NCI-H510A treated with DMSO at 0.1 percent for 48 hours (cell line): ENCODE measurements at places on chromosomes 1 and 21.

DNA sequence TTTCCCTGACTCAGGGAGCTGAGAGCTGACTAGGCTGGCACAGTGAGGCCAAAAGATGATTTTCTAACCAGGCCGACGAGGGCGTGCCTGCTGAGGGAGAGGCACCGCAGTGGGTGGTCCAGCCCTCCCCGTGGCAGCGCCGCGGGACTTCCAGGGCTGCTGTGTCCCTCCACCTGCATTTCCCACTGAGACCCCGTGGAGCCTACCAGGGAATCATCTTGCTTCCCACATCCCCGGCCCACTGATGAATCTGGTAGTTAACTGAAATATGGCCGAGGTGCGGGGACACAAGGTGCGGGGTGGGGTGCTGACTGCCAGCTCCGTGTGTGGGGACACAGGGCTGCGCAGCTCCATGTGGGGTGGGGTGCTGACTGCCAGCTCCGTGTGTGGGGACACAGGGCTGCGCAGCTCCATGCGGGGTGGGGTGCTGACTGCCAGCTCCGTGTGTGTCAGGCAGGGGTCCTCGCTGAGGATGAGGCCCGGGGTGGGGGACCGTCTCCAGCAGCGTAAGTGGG lies 10.4 kb downstream of the WRAP73 start:
- DNase-seq, result no peak

DNA sequence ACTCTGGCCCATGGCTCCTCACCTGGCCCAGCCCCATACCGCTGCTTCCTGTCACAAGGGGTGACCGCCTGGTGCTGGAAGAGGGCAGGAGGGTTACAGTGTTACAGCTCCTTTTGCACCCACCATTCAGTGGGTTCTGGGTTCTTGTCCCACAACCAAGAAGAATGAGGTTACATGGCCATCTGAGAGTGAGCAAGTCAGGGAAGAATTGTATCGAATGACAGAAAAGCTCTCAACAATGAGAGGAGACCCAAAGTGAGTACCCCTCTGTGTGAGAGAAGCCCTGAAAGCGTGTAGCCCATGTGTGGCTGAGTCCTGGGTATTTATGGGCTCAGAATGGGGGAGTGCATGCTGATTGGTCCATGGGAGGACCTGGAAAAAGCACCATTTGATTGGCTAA lies 888.5 kb downstream of the ADGRL2 start:
- DNase-seq, result no peak

DNA sequence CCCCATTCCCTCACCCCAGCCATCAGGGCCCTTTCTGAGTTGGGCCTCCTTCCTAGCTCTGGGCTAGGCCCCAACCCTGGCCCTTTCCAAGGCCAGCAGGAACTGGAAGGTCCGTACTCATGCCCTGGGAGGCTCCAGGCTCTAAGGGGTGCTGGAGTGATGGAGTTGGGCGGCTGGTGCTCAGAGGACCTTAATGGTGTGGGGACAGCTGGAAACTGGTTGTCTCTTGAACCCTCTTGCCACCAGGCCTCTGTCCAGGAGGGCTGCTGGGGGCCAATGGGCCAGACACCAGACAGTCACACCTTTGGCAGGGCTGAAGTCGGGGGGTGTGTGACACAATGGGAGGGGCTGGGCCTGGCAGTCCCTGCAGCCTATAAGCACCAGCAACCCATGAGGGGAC lies 9.2 kb upstream of the PADI1 start:
- no peak for DNase-seq

GRCh38 chr21:31900121-31900895 lies 27.5 kb downstream of the HUNK start:
- DNase-seq, result no peak

DNA sequence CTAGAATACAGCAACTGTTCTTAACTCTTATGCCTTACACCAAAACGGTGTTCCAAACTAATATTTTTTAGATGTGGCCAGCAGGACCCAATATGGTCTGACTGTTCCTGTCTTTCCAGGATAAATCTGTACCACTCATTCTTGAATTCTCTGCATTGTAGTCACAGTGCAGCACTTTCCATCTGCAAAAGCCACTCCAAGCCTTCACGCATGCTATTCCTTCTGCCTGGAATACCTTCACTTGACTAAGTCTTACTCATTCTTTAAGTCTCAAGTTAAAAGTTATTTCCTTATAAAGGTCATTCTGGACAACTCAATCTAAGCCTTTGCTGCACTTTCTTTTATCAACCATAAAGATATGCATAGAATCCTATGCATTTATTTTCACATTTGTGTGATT lies 1194.5 kb downstream of the PLA2G4A start:
- DNase-seq, result no peak

GRCh38 chr1:238377280-238377919 lies 486.7 kb upstream of the ZP4 start:
- DNase-seq, result no peak

DNA sequence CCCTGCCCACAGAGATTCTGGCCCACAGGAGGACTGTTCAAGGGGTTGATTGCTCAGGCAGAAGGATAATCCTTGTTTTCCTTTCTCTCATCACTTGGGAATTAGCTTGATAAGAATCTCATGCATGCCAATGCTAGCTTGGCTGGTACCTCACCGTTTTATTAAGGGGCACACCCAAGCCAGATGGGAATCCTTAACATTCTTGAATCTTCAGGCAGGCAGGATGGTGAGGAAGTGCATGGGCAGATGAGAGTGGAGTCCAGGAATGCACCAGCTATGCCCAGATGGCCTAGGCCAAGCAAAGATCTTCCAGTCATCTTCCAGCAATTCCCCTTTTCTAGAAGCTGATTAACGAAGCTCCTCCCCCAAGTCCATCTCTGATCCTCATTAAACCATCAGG lies 4.1 kb upstream of the LCE7A start:
- no peak for DNase-seq

DNA sequence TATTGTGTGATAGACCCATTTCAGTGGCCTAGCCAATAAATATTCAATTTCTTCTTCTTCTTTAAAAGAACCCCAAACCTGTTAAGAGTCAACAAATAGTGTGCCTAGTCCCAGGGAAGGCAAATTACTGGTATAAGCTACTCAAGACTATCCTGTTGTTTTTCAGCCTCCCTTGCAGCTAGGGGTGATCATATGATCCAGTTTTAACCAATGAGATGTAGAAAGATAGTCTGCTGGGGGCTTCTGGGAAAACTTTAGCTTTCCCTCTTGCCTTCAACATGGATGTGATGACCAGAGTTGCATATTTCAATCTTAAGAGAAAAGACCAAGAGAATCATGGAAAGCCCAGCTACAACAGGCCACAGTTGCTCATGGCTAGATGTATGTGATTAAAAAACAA lies 4.7 kb upstream of the NUP210L start:
- DNase-seq, result no peak

DNA sequence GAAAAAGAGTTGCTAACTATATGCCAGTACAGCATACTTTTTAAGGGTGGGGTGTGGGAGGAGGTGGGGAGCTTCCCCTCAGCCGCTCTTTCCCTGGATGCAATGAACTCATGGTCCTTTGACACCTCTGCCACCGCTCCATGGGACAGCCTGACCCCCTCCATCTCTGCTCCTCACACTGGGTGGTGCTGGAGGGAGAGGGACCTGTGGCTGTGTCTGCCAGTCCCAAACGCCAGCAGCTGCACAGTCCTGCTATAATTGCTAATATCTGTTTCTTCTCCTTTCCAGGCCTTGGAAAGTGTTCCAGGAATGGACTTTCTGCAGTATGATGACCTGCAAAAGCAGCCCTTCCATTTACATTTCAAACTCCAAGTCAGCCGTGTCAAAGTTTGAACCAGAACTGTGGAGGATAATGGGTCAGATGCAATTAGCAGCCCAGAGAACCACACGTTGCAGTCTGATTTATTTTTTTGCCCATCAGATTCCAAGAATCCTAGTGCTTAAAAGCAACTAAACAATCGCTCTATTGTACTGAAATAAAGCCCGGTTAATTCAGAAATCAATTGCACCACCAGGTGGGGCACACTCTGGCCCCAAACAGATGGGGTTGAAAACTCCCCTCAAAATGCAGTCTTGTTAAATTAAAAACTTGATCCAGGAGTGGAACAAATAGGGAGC lies 160.7 kb upstream of the LMO4 start:
- no peak for DNase-seq

- DNase-seq, result peak; percentile 43
Observed at GRCh38 chr21:33300701-33301631, 23.8 kb upstream of the IFNAR1 start.

DNA sequence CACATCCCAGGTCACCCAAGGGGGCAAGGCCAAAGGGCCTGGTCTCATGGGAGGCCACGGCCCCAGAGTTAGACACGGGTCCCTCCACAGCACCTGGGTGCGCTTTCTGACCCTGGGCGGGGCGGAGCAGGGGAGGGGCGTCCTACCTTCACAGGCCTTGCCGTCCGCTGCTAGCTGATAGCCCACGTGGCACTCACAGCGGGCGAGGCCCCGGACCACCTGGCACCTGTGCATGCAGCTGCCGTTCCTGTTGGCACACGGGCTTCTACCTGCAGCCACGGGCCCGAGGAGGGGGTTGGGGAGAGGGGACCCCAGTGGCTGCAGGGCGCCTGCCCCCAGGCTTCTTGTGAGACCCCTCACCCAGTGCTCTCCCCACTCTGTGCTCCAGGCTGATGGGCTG lies 59.9 kb downstream of the ARHGEF16 start:
- DNase-seq, result no peak

- no peak for DNase-seq
Observed at GRCh38 chr1:222896630-222897526, 82.0 kb downstream of the DISP1 start.

DNA sequence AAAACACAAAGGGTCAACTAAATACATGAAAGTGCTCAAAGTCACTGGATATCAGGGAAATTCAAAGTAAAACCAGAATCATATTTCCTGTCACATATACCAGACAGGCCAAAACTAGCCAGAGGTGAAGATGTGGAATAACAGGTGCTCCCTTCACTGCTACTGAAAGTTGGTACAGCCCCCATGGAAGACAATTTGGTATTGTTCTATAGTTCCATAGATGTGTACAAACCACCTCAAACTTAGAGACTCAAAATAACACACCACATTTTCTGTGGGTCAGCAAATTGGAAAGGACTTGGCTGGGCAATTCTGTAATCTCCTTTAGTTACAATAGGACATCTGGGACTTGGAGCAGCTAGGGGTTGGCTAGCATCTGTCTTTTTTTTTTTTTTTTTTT lies 24.5 kb upstream of the SOAT1 start:
- no peak for DNase-seq

DNA sequence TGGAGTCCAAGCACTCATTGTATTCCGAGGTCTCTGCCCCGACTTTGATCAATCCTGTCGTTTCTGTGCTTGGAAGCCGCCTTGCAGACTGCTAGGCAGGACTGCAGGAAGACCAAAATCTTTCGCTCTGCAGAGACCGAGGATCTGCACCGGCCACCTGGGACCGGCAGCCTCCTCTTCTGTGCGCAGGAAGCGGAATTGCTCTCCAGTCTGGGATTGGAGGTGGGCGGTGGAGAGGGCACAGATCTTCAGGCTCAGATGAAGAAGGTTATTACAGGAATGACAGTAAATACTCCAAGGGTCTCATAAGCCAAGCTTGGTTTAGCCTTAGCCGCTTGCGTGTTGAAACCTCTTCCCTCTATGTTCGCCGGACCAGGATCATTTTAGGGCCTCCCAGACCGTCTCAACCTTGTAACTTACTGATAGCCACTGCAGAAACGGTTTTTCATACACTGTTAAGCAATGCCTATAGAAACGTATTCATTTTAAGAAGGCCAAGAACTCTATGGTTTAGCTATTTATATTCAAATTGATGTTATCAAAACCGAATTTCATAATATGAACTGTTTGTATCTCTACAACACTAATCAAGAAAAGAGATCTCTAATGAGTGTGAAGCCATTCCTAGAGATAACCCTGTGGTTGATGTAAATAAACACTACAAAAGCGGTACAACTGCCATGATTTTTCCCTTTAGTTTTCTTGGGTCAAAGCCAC lies 1.1 kb downstream of the MIA3 start:
- DNase-seq, result peak; percentile 46

GRCh38 chr1:188715566-188715965 lies 1762.1 kb downstream of the BRINP3 start:
- no peak for DNase-seq

DNA sequence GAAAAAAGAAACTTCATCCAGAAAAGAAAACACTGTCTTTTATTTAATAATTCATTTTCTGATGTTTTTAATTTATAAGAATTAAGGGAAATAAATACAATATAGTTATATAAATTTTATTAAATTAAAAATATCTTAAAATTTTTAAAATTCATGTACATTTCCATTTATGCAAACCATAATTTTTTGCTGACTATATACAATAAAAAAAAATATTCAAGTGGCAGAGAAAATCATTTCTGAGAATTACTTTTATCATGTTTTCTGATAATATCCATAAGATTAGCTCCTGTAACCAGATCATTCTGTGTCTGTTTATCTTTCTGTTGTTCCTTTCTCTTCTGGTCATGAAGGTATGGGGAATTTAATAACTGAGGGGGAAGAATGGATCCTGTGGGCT lies 23.5 kb upstream of the KIF14 start:
- DNase-seq, result no peak

GRCh38 chr1:11447903-11448302 lies 31.1 kb upstream of the DISP3 start:
- DNase-seq, result no peak

GRCh38 chr21:27582246-27582947 lies 615.5 kb upstream of the ADAMTS5 start:
- DNase-seq, result no peak

DNA sequence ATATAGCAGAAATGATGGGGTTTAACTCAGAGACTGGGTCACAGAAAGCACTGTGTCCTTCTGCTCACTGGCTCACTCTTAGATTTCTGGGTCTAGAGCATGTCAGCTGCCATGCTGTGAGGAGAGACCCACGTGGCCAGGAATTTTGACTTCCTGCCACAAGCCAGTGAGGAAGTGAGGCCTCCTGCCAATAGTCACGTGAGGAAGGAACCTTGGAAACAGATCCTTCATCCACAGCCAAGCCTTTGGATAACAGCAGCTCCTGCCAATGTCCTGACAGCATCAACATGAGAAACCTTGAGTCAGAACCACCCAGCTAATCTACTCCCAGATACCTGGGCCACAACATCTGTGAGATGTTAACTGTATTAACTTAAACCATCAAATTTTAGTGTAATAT lies 114.5 kb upstream of the PLPPR5 start:
- DNase-seq, result no peak

DNA sequence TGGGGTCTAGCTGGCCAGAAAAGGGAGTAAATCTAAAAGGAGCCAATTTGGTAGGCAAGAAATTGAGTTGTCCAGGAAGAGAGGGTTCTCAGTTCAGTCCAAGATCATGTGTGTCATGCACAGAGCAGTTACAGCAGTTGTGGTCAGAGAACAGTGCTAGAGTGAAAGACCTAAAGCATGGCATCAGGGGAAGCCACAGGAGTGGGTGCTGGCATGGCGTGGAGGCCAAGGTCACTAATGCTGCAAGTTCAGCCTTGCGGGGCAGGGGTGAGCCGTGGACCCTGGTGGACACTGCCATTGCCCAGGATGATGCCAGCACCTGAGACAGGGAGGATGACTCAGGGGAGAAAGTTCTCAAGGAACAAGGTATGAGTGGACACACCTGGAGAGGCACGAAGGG lies 16.6 kb upstream of the TMEM125 start:
- no peak for DNase-seq

- no peak for DNase-seq
Observed at GRCh38 chr1:181169281-181169865, 80.9 kb downstream of the IER5 start.

- DNase-seq, result no peak
Observed at GRCh38 chr1:2593251-2593878, 6.8 kb downstream of the PRXL2B start.
